Omental fat pad (tissue), 4 donors: ENCODE measurements at places on chromosomes 1 and 21. TPM values are rescaled to one million over a fixed set of nuclear protein-coding genes. Genes with fewer than 3 reads are reported as not detected.

Gene KCNA3
- 5.3 TPM for total RNA-seq

Gene DEPDC1
- total RNA-seq = 0.96 TPM

GRCh38 chr1:103937763-103938357 is 188.2 kb downstream of the AMY1C start:
- DNase-seq = no peak

- DNase-seq = no peak
These were observed 202.5 kb upstream of the EDN2 start for GRCh38 chr1:41687007-41687406.

Gene ARMH1
- total RNA-seq = 1.1 TPM

Gene CCDC27
- not detected for total RNA-seq

Gene RUNX3
- total RNA-seq = 2.2 TPM

Gene COP1
- 83.7 TPM for total RNA-seq

DNA sequence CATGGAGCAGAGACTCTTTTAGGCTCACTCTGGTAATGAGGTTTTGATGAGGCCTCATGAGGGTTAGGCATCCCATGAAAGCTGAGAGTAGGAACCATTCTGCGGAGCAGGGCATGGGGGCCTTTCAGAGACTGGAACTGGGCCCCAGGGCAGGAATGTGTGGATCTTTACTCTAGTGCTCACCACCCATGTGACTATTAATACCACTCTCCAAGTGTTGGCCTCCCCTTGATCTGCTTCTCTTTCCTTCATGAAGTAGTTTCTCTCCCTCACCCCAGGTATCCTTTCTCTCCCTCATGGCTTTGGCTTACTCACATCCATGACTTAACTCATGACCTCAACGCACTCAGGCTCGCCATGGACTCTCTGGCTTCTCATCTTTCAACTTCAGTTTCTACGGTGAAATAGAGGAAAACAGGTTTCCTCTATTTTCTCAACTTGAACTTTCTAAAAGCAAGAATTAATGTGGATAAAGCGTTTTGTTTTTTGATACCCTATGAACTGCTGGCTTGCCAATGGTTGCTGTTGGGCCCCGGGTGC is 50.5 kb upstream of the GADD45A start:
- DNase-seq = no peak

- DNase-seq = no peak
These were observed 121.0 kb upstream of the IRF2BP2 start for GRCh38 chr1:234730770-234731568.
